ENCODE measurements at places on chromosomes 2 and 18.

- DNase-seq, result no peak
Observed at GRCh38 chr2:29719639-29720038, 201.7 kb downstream of the ALK start.

DNA sequence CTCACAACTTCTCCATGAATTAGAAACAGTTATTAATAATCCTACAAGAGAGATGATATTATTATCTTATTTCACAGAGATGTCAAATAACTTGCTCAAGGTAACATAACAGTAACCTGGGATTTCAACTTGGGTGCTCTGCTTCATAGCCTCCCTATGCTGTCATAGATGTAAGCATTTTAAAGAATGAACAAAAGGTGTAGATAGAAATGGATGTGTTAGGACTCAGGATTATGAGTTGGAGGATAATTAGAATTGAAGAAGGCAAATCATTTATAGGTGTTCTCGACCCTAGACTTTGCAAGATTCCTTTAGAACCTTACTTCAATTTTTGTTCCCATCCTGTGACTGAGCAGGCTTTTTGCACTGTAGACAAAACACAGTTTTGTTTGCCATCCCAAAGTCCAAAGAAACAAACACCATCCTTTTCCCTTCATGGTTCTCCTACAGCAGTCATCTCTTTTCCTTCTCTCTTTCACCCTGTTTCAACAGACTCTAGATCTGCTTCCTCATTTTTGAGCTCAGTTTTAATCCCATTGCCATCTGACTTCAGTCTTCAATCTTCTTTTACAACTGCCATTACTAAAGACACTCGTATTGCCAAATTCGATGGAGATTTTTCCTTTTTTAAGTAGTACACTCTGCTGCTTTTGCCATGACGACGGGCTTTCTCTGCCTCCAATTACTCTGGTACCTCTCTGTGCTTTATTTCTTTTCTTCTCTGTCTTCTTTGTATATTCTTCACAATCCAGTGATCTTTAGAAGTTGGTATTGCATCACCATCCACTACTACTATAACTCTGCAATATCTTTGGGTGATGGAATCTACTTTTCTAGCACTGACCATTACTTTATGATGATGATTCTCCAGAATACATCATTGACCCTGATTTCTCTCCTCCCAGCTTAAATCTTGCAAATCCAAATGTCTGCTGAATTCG, 4.5 kb downstream of the HNMT start:
- DNase-seq, result no peak

- no peak for DNase-seq
Observed at GRCh38 chr2:119836455-119837142, 76.9 kb downstream of the PTPN4 start.

DNA sequence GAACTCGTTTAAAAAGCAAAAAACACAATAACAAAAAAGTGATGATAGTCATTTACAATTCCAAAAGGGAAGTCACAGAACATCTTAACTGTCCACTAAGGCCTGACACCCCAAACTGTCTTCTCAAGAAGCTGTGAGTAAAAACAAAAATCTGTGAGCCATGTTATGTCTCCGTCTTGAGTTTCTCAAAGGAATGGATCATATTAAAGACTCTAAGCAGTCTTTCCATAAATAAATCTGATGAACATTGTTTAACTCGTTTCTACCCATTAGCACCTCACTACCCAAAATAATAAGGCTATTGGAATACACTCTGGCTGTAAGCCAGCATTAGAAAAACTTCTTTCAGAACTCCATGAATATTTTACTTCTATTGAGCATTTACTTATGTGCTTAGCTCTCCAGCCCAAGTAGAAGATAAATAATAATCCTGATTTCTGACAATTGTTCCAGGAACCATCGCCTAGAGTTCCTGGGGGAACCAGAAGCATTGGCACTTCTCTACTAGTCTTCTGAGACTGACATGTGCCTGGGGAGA, 396.0 kb downstream of the STK39 start:
- DNase-seq, result no peak

DNA sequence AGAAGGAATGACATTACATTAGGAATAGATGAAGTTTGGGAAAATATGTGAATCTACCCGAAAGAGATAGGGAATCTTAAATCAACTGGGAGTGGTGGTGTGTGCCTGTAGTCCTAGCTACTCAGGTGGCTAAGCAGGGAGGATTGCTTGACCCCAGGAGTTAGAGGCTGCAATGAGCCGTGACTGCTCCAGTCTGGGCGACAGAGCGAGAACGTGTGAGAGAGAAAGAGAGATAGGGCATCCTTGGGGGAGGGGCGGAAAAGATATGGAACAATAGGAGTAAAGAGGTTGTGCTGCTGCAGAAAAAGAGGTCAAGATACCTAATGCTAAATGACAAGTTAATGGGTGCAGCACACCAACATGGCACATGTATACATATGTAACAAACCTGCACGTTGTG, 47.1 kb upstream of the ADAM23 start:
- peak; percentile 5 for DNase-seq

- no peak for DNase-seq
Observed at GRCh38 chr2:11863103-11863502, 116.7 kb downstream of the LPIN1 start.

DNA sequence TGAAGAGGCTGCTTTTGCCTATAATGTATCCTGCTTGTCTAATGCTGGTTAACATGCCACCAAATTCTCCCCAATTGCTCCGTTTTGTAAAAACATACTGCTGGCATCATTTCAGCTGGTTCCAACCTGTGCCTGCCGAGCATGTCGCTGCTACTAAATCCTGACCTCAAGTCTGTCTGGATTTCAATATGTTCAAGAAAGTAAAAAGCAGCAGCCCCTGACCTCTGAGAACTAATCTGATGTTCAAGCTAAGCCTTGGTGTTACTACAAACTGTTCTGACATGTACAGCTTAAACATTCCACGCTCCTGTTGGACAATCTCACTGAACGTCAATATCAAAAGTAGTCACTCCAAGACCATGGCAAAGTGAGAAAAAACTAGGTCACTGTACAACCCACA, 46.3 kb downstream of the SFT2D3 start:
- no peak for DNase-seq

- DNase-seq, result peak; percentile 31
Observed at GRCh38 chr18:42401131-42401673, 446.2 kb downstream of the PIK3C3 start.

DNA sequence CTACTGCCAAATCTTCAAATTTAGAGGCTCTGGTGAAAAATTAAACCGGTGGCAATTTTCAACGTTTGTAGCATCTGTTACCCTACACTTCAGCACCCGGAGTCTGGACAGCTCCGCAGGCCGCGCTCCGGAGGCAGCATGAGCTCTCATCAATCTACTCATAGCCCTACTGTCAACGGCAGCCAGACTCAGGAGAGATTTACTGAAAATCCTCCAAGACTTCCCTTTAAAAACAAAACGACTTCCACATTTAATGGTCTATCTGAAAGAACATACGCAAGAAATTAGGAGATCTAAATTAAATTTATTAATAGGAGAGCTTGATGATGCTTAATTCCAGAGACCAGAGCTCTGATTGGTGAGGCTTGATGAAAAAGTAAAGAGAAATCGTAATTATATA, 970 bp upstream of the ADCYAP1 start:
- peak; percentile 20 for DNase-seq

DNA sequence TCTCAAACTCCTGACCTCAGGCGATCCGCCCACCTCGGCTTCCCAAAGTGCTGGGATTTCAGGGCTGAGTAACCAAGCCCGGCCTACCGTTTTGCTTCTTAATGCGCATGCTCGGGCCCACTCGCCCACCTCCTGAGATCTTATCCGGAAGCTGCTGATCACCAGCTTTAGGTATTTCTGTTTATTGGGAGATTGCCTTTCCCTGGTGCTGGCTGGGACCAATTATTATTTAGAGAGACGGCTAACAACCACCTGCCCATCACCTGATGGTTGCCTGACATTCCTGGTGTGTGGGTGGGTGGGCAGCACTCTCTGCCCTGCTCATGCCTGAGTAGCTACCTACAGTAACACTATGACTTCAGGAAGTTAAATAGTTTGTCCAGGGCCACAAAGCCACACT, 56.3 kb upstream of the ZNF532 start:
- no peak for DNase-seq

DNA sequence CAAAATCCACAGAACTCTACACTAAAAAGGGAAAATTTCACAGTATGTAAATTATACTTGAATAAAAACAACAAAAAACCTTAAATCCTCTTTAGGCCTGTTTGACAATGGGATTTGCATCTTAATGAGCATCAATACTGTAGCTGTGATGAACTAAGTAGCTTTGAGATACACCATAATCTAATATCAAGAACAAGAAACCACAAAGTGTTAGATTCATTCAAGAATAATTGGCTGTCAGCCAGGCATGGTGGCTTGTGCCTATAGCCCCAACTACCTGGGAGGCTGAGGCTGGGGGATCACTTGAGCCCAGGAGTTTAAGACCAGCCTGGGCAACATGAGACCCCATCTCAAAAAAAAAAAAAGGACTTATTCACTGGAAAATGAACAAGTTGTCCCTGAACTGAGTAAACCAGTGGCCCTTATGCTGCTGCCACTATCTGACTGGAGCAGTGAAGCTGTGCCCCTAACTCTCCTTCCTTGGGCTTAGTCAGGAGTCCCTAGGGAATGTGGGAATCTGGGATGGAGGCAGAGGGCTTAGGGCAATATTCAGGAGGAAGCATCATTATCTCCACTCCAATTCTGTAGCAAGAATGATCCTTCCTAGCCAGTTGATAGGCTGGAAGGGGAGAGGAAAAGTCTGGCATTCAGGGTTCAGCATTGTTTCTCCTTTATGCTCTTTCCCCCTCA, 88.5 kb downstream of the PRKCE start:
- peak; percentile 1 for DNase-seq

- no peak for DNase-seq
Observed at GRCh38 chr2:118580651-118581050, 266.8 kb downstream of the EN1 start.

DNA sequence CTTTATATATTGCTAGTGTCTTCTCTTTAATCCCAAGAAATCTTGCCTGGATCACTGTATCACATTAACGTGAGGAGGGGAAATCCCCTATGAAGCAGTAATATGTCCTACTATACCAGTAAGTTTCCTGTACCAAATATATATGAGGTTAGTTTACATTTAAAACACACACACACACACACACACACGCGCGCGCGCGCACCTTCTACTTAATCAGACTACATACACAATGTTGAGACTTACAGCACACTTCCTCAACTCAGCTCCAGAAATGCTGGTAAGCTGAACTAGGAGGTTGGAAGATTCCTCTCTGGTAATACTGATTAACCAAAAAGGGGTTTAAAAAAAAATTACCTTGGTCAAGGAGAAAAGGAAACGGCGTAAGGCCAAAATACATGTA, 49.3 kb downstream of the USP34 start:
- no peak for DNase-seq

- DNase-seq, result no peak
Observed at GRCh38 chr2:11179196-11179595, 23.9 kb downstream of the SLC66A3 start.

- no peak for DNase-seq
Observed at GRCh38 chr2:17191223-17191622, 327.0 kb downstream of the RAD51AP2 start.

GRCh38 chr2:30225131-30225762, 6.1 kb upstream of the LBH start:
- DNase-seq, result peak; percentile 53

GRCh38 chr2:144683107-144683753, 163.3 kb upstream of the ZEB2 start:
- no peak for DNase-seq

GRCh38 chr18:22564036-22564435, 146.3 kb upstream of the CTAGE1 start:
- no peak for DNase-seq

DNA sequence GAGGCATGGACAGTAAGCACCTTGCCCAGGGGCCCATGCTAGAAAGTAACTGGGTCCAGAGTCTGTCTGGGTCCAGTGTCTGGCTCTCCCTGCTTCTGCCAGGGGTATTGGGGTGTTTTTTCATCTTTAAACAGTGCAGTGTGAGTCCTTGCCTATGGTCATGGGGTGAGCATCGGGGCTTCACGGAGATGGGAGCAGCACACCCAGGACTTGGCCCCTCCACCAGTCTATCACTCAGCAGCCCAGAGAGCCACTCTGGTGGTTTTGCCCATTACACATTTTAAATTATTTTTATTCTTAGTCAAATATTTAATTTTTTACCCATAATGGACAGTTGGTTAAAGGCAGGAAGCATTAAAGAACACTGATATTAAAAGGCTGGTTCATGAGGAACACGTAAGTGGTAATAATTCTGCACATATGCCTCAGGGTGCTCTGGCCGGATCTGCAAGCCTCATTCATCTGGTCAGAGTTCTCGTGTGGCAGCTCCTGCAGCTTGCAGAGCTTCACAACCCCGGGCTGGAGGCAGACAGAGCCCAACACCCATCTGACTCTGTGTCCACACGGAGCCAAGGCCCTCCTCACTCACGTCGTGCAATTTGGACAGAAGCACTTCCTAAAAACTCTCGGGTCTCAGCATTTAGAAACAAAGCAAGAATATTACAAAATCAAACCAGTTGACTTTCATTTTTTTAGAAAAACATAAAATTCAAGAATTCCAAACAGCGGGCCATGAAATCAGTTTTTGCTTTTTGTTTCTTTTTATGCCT, 204.1 kb downstream of the CTIF start:
- DNase-seq, result no peak

DNA sequence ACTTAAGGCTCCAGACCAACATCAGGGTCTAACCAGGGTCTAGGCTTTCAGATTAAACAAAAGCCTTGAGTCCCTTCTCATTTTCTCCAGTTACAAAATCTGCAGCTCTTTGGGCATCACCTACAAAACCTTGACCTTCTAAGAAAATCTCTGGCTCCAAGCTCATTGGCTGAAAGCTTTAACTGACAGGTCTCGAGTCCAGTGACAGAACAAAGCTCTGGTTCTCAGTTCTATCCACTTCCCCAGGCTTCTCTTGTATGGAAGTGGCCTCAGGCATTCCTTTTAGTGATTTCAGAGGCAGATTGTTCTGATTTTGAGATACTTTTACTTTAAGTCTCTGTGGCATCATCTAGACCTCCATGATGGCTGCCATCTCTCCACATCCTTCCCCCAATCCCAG, 11.3 kb downstream of the SIX2 start:
- no peak for DNase-seq

DNA sequence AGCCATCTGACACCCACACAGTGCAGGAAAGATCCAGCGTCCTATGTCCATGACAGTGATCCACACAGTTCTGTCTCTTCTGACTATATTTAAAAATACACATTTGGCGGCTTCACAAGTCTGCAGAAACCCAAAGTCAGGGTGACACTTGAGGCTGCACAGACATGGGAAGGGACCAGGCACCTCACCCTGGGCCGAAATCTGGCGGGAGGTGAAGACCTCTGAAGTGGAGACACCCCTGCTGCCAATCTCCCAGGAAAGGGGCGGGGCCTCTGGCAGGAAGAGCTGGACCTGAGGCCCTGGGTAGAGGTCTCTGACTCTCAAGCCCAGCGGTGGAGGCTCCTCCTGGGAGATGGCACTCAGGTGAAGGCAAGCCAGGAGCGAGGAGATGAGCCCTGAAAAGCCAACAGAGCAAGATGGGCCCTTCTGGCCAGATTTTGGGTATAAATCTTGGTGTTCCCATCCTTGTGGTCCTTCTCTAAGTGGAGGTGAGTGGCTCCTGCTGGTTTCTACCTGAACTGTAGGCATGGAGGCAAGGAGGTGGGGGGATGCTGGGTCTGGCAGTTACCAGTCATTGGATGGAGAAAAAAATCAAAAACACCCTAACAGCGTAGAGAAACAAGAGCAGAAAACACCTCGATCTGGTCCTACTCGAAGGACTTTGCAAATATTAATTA, 248.4 kb downstream of the HDAC4 start:
- no peak for DNase-seq
